ENCODE measurements at places on chromosomes 7 and 10. TPM values are rescaled to one million over a fixed set of nuclear protein-coding genes. Genes with fewer than 3 reads are reported as not detected.
A peak's percentile ranks its signal among the peaks of the same experiment; 100 is the strongest.

Gene CCDC146
- total RNA-seq: 2.0 TPM

Gene C10orf71
- total RNA-seq: not detected

Gene ATRNL1
- 7.3 TPM for total RNA-seq

Gene ZNF467
- total RNA-seq: 0.27 TPM

Gene AGAP6
- total RNA-seq: 3.8 TPM

Gene PDE1C
- total RNA-seq: 187 TPM

Gene SOSTDC1
- total RNA-seq: not detected

Gene CRCP
- total RNA-seq: 46.8 TPM

Gene PPP1R9A
- total RNA-seq: 0.45 TPM

Gene CPED1
- total RNA-seq: 30.0 TPM

DNA sequence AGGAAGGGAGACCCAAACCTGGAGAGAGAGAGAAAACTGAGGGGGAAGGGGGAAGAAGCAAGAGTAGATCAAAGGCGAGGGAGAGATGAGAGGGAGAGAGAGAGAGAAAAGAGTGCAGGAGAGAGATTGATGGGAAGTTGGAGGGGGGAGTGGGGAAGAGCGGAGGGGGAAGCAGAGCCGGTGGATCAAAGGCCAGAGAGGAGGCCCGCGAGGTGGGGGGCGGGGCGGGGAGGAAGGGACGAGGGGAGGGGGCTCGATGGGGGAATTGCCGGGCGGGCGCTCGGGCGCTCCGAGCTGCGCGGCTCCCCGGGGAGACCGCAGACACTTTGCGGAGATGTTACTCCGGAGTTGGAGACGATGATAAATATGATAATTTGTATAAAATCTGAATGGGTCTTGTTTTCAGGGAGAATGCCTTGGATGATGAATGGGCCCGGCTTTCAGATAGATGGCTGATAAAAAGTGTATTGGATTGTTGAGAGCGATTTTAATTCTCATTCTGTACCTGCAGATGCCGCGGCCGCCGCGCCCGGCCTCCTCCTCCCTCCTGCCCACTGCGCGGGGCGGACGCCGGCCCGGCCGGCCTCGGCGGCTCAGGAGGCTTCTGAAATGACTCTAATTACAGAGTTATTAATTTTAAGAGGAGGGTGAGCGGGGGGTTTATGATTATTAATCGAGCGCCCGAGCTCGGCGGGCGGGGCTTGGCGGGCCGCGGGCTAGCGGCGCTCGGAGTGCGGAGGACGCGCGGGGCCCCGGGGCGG lies 21.4 kb upstream of the PAX2 start:
- DNase-seq: no peak

GRCh38 chr10:63752318-63752717 lies 231.1 kb downstream of the REEP3 start:
- DNase-seq: no peak

DNA sequence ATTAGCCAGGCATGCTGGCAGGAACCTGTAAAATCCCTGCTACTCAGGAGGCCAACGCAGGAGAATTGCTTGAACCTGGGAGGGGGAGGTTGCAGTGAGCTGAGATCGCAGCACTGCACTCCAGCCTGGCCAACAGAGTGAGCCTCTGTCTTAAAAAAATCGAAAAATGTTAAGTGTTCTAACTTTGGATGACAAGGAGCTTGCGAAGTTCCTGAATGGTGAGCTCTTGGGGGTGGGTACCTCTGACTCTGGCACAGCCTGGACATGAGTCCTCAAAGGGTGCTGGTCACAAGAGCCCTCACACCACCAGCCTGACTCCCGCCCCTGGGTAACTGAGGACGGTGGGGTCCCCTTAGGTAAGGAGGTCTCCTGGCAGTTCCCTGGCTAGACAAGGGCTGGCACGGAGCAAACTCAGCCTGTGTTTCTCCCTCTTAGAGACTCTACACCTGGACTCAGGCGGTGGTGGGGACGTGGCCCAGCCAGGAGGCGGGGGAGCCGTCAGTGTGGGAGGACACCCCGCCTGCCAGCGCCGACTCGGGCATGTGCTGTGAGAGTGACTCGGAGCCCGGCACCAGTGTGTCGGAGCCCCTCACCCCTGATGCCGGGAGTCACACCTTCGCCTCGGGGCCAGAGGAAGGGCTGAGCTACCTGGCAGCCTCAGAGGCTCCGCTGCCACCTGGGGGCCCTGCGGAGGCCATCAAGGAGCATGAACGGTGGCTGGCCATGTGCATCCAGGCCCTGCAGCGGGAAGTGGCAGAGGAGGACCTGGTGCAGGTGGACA lies 24.1 kb downstream of the AMZ1 start:
- no peak for DNase-seq

DNA sequence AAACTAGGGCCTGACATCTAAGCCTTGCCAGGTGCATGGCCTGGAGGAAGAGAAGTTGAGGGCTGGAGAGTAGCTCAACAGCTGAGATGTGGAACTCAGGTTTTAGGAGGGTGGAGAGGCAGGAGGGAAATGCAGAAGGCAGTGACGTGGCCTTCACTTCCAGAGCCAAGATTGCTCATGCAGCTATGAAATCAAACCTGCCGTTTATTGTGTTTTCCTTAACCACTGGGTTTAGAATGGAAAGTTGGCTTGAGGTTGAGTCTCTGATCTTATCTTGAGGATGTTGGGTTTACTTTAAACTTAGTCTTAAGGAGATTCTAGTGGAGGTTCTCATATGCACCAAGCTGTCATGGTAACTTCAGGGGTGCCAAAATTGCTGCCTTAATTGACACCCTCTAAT lies 178.6 kb downstream of the SORCS3 start:
- DNase-seq: peak; percentile 16

DNA sequence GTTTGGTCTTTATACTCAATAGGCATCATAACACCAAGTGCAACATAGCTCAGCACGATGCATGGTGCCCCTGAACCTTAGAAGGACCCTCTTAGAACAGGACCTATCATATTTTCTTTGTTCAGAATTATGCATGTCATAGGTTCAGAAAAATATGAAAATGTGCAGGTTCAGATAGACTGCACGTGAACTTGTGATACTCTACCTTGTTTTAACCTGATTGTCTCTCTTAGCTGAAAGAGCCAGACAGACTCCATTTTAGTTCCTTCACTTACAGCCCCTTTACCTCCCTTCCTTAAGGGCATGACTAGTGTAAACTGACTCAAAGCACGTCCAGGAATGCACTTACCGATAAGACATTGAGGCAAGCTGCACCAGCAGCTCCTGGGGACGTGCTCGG lies 35.1 kb downstream of the MYOF start:
- DNase-seq: no peak

GRCh38 chr10:67433276-67433675 lies 262.7 kb downstream of the CTNNA3 start:
- DNase-seq: no peak

- no peak for DNase-seq
These were observed 12.4 kb upstream of the GSTK1 start for GRCh38 chr7:143250822-143251221.

GRCh38 chr7:108136191-108136688 lies 6.1 kb upstream of the LAMB4 start:
- DNase-seq: no peak

- DNase-seq: no peak
These were observed 38.7 kb downstream of the FAM241B start for GRCh38 chr10:69668721-69669120.

- no peak for DNase-seq
These were observed 62.4 kb downstream of the ARHGAP12 start for GRCh38 chr10:31866118-31866670.

All from fibroblast of the aortic adventitia (primary cell).